ENCODE measurements at places on chromosomes 7 and 10.
A peak's percentile ranks its signal among the peaks of the same experiment; 100 is the strongest.

GRCh38 chr7:47000561-47000960 is 581.4 kb downstream of the TNS3 start:
- no peak for DNase-seq

DNA sequence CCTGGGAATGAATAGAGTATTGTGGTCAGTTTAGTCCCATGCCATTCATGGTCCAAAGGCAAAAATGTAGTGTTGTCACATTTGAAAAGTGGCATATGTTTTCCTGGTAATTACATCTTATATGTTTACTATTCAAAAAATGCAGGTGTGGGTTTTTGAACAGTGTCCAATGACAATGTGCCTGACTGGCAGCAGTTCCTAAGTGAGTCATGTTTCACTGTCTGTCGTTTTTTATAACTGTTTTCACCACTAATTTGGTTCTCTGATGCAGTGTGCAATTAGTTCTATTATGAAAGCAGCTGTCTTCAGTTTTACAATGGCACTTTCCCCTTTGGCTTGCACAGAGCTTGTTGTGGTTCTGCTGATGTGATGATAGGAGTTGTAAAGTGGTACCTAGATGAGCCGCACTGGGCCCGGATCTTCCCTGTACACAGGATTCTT is 162.3 kb downstream of the SEM1 start:
- DNase-seq = peak; percentile 68

GRCh38 chr7:51850126-51850525 is 533.5 kb upstream of the COBL start:
- no peak for DNase-seq

GRCh38 chr10:114545071-114545470 is 113.0 kb downstream of the ABLIM1 start:
- no peak for DNase-seq

GRCh38 chr10:122419876-122420623 is 34.4 kb upstream of the ARMS2 start:
- no peak for DNase-seq

DNA sequence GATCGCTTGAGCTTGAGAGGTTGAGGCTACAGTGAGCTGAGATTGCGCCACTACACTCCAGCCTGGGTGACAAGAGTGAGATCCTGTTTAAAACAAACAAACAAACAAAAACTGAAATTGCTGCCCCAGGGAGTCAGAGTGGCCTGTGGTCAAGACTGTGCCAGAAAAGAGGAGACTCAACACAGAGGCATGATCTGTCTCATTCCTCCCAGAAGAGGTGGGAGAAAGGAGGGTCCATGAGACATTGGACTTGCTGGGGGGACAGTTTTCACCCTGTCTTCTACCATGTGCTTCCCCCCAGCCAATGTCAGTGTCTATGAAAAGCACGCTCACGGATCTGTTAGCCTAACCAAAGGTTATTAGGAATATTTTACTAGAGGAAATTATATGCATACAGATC is 3.2 kb downstream of the ZNF853 start:
- DNase-seq = no peak

- no peak for DNase-seq
Measured at GRCh38 chr7:158802535-158803366, 26.6 kb downstream of the ESYT2 start.

DNA sequence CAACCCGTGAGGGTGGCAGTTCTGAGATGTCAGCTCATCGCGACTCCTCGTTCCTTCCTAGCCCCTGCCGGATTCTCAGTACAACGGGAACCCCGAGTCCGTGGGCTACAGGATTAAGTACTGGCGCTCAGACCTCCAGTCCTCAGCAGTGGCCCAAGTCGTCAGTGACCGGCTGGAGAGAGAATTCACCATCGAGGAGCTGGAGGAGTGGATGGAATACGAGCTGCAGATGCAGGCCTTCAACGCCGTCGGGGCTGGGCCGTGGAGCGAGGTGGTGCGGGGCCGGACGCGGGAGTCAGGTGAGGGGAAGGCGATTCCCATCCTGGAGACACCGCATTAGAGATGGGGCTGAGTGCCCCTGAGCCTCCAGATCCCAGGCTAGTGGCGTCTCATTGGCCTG is 568.1 kb upstream of the FOXK1 start:
- DNase-seq = no peak

DNA sequence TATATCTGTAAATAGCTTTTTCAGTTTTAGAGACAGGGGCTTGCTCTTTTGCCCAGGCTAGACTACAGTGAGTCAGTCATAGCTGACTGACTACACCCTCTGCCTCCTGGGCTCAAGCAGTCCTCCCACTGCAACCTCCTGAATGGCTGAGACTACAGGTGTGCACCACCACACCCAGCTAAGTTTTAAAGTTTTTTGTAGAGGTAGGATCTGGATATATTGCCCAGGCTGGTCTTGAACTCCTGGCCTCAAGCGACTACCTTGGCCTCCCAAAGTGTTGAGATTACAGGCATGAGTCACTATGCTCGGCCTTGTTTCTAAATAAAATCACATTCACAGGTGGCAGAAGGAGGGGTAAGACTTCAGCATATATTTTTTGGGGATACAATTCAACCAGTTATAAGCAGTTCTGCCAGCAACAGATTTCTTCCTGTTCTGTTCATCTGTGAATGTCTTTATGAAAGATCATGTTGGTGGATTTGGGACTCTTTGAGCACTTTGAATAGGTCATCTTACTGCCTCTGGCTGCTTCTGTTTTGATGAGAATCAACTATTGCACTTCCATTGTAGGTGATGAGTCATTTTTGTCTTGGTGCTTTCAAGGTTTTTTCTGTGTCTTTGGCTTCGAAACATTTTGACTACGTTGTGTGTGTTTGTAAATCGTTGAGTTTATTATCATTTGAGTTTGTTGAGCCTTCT is 15.7 kb downstream of the RBM33 start:
- DNase-seq = no peak

DNA sequence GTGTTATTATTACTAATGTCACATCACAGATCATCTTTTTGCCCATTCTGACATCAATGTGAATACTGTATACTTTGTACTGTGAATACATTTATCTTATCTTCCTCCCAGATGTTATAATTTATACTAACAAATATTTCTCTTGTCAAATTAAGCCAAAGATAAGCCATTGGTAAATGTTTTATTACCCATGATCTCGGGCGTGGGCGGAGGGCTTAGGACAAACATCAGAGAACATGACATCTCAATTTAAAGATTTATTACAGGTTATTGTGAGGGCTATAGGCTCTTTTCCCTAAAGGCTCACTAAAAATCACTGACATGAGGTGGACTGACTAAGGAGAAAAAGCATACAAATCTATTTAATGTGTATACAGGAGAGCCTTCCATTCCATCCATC is 58.2 kb upstream of the DGKB start:
- DNase-seq = no peak
